ENCODE measurements at places on chromosomes 1 and 21.

- no peak for DNase-seq
Observed at GRCh38 chr1:24503059-24503751, 569 bp downstream of the RCAN3 start.

GRCh38 chr1:159663552-159663951, 50.8 kb downstream of the CRP start:
- DNase-seq: no peak

DNA sequence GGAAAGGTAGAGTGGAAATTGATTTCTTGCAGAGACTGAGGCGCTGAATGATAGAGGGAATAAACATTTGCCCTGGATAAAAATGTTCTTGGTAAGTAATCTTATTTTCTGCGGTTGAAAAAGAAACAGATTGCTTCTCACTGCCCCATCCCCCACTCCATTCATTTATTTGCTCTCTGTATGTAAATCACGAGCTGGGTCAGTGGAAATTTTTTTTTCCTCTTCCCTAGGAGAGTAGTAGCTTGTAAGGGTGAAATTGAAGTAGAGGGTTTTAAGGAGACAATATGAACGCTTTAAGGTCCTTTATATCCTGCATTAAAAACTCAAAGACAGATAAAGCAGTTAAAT, 1.4 kb upstream of the BRINP3 start:
- DNase-seq: no peak

- DNase-seq: no peak
Observed at GRCh38 chr1:50417507-50417906, 5.7 kb downstream of the DMRTA2 start.

DNA sequence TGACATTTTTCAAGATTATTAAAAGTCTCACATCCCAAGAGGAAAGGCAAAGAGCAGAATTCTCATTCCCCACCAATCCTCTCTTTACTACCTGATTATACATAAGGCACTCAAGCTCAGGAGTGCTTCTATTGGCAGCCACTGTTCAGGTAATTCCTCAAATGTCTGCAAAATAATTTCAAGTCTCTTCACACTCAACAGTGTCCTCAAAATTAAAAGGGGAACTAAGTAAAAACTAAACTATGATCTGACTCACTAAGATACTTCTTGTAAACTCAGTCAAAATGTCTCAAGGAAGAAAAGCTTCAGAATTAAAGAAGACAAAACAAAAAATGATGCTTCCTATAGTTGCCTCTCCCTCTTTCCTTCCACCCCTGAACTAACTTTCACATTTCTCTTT, 135.6 kb downstream of the GPATCH2 start:
- no peak for DNase-seq

GRCh38 chr1:224488806-224489499, 54.4 kb upstream of the WDR26 start:
- DNase-seq: no peak

GRCh38 chr1:938711-939489, 15.2 kb downstream of the SAMD11 start:
- DNase-seq: no peak

- no peak for DNase-seq
Observed at GRCh38 chr1:207032528-207033017, at the start of gene C1orf116. TSS of gene C1orf116 (minus strand) at chr1:207032756. CDS start at chr1:207027598, 5,158 bp downstream.

GRCh38 chr1:46903481-46903880, 37.8 kb downstream of the CYP4A11 start:
- DNase-seq: no peak

DNA sequence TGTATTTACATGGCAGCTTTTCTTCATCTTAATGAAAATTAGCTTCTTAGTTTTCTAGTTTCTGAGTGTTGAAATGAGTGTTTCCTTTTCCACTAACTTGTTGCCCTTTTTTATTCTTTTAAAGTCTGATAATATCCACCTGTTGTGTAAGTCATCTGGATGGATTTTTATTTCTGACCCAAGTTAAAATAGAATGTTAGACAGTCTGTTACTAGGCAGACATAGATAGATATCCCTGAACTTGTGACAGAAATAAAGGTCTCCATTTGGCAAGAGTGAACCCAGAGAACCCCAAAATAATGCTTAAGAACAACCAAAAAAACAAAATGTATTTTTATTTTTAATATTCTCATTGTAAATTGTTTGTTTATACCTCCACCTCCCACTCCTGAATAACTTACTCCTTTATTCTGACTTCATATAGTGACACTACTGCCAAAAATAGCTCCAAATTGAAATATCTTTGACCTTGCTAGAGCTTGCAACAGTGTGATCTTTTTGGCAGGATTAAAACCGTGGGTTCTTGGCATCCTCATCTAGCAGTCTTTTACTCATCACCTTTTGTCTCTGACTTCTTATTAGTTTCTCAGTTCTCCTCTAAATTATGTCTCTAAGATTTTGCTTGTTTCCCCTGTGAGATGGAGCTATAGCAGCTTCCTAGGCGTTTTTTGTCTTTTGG, 26.9 kb upstream of the SH3D21 start:
- no peak for DNase-seq

DNA sequence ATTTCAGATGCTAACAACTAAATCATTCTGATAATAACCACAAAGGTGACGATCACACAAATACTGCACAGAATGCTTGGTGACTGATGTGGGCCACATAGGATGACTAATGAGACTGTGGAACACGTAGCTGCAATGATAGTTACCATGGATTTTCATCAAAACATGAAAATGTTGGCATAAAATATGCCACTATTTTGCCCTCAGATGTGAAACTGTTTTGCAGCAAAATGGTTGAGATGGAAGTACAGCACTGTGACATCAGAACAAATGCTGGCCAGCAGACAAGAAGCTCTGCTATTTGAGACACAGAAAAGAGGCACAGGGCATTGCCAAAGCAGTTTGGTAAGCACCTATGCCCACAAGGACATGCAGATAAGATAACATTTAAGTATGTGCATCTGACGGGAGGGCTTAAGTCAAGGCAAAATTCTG, 83.8 kb downstream of the NIBAN1 start:
- peak; percentile 37 for DNase-seq

DNA sequence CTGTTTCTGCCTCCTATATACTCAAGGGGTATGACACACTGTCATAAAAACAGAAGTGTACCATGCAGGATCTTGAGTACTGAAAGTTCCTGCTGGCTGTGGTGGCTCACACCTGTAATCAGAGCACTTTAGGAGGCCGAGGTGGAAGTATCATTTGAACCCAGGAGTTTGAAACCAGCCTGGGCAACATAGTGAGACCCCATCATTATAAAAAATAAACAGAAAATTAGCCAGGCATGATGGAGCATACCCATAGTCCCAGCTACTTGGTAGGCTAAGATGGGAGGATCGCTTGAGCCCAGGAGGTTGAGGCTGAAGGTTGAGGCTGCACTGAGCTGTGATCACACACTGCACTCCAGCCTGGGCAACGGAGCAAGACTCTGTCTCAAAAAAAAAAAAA, 20.1 kb downstream of the ERI3 start:
- no peak for DNase-seq

GRCh38 chr1:22808676-22809483, 98.2 kb downstream of the EPHB2 start:
- DNase-seq: peak; percentile 69

GRCh38 chr1:91727763-91728162, 158.2 kb downstream of the TGFBR3 start:
- no peak for DNase-seq

- DNase-seq: no peak
Observed at GRCh38 chr21:28602546-28602945, 390.1 kb downstream of the LTN1 start.

DNA sequence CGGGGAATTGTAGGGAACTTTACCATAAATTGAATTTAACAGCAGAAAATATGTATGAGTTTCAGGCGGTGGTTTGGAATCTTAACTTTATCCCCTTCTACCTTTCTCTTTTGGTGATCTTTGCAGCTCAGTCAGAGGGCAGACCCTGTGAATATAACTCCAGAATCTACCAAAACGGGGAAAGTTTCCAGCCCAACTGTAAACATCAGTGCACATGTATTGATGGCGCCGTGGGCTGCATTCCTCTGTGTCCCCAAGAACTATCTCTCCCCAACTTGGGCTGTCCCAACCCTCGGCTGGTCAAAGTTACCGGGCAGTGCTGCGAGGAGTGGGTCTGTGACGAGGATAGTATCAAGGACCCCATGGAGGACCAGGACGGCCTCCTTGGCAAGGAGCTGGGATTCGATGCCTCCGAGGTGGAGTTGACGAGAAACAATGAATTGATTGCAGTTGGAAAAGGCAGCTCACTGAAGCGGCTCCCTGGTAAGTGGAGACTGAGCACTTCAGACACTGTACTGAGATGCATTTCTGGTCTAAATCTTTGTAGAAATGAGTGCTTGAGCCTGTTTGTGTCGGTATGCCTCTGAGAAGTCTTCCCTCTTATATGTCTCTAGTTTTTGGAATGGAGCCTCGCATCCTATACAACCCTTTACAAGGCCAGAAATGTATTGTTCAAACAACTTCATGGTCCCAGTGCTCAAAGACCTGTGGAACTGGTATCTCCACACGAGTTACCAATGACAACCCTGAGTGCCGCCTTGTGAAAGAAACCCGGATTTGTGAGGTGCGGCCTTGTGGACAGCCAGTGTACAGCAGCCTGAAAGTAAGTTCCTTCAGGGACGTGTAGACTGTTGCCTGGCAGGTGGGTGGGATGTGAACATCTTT, 1.5 kb downstream of the CCN1 start:
- peak; percentile 76 for DNase-seq

- no peak for DNase-seq
Observed at GRCh38 chr1:172360985-172361384, 59.5 kb upstream of the C1orf105 start.

GRCh38 chr1:25890239-25891034, 14.9 kb upstream of the PAQR7 start:
- peak; percentile 40 for DNase-seq
